Activated T-helper 1 cell treated with anti-CD3 and anti-CD28 coated beads, Interleukin-2, amount 50 U/mL, for 16 hours (primary cell): ENCODE measurements at places on chromosomes 5 and 9.

DNA sequence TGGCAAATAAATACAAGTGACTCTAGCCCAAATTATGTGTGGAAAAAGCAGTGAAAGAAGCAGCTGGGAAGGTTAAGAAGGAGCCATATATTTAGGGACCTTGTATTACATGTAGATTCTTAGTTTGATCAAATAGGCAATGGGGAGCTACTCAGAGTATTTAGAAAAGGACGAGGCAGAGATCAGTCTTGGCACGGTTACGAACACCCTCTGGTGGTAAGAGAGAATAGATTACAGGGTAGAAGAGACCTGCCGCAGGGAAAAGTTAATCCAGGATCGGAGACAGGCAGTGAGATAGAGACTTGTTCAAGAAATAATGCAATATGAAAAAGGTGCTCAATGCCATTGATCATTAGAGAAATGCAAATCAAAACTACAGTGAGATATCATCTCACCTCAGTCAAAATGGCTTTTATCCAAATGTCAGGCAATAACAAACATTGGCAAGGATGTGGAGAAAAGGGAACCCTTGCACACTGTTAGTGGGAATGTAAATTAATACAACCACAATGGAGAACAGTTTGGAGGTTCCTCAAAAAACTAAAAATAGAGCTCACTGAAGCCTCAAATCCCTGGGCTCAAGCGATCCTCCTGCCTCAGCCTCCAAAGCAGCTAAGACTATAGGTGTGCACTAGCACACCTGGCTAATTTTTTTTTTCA is 12.0 kb downstream of the INIP start:
- DNase-seq, result no peak

DNA sequence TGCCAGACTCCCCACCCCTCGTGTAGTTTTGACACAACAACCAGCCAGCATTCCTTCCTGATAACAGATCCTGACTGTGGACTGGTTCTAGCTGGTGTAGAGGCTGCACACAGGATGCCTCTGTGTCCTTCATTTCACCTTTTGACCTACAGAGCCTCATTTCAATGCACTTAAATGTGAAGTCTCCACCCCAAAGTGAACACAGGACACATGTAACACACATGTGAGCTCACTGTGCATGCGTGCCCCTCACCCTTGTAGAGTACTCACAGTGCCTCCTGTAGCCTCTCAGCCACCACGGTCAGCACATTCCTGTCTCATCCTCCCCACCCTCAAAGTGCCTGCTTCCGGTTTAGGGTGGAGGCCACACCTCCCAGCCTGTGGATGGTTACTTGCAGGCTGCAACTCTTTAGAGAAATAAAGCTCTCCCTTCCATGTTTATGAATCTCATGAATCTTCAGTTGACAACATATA is 11.6 kb upstream of the NKD2 start:
- DNase-seq, result no peak

- DNase-seq, result no peak
Measured at GRCh38 chr9:13282998-13283397, 3.5 kb upstream of the MPDZ start.

DNA sequence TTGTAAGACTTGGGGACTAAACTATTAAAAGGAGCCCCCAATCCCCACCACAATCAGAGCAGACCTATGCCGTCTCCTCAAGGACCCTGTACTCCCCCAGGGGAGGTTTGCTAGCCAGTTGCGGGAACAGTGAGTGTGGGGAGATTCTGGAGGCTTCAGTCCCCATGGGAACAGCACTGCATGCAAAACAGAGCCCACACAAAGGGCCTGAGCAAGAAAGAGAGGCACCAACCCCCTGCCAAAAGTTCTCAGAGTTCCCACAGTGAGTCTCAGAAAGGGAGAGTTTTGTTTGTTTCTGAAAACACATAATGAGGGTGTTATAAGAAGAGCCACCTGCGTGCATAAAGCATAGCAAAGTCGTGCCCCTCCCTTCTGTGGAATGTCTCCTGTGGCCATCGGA is 56.6 kb downstream of the CFAP90 start:
- no peak for DNase-seq

GRCh38 chr5:20055301-20055700 is 67.3 kb upstream of the CDH18 start:
- no peak for DNase-seq

GRCh38 chr5:71695071-71695470 is 24.0 kb upstream of the CARTPT start:
- DNase-seq, result no peak

DNA sequence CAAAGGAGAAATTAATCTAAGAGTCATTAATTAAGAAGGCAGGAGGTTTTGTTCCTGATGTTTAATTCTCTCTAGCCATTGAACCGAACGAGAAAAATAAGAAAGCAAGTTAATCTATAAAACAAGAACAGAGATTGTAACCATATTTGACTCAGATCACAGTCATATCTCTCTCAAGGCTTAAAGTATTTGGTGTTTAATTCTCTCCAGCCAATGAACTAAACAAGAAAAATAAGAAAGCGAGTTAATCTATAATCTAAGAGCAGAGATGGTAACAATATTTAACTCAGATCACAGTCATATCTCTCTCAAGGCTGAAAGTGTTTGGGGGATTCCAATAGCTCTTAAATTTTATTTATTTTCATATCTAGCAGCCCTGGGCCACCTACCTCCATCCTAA is 74.4 kb upstream of the SHISAL2B start:
- DNase-seq, result no peak

DNA sequence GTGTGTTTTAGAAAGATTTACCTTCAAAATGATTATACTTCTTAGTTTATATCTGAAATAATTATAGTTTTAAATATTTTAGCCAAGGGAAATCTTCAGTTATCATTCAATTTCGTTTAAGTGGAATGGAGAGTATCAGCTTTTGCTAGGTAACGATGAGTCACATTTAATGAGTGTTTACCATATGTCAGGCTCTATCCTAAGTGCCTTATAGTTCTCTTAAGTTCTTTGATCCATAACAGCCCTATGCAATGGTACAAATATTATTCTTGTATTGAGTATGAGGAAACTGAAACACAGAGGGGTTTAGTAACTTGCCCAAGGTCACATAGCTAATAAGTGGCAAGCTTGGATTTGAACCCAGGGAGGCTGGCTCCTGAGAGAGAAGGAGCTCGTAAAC is 37.5 kb upstream of the SHB start:
- DNase-seq, result no peak

DNA sequence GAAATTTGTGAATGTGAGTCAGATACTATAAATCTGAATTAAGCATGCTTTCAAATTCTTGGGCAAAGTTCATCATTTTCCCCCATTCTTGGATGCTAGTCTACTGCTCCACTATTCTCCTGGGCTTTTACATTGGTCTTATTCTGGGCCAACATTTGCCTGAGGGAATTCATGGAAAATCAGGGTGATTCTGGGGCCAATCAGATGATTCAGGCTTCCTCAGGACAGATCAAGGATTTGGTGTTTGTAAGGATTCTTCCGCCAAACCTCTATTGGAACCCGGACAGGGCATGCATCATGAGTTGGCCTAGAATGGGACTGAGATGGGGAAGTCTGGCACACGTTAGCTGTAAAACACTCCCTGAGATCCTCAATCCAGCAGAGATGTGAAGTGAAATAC is 113.8 kb downstream of the MEF2C start:
- DNase-seq, result no peak

DNA sequence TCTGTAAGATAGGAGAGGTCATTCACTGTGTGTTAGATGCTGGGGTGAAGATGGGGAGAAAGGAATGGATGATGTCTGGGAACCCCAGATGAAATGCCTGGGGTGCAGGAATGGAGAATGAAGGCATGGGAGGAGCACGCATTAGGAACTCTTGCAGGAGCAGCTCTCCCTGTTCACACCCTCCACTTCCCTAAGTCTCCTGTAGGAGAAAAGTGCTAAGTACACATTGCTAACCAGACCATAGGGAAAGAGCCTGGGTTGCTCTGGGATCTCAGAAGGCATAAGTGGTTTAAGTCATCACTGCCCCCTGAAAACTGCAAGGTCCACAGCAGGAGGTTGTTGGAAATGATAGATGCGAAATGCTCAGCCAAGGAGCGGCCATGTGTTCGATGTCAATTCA is 163.1 kb downstream of the SEC61B start:
- no peak for DNase-seq

- DNase-seq, result no peak
Measured at GRCh38 chr9:26237256-26237655, 559.0 kb upstream of the TUSC1 start.

- no peak for DNase-seq
Measured at GRCh38 chr5:127260686-127261085, 29.9 kb upstream of the MEGF10 start.

DNA sequence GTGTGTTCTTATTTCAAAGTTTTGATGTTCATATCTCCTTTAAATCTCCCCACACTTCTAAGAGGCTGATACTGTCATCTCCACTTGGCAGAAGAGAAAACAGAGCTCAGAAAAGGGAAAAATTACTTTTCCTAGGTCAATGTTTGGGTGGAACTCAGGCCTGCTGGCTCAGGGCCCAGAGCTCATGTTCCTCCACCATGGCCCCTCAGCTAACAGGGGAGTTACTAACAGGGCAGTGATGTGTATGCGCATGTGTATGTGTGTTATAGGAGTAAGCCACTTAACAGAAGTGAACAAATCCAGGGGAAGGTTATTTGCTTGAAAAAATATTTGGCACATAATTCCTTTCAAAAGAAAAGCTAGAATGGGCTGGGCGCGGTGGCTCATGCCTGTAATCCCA is 2.5 kb downstream of the C1QTNF2 start:
- no peak for DNase-seq
